ENCODE measurements at places on chromosomes 4 and X.

GRCh38 chr4:70511365-70511764 lies 7.0 kb upstream of the AMTN start:
- no peak for DNase-seq

DNA sequence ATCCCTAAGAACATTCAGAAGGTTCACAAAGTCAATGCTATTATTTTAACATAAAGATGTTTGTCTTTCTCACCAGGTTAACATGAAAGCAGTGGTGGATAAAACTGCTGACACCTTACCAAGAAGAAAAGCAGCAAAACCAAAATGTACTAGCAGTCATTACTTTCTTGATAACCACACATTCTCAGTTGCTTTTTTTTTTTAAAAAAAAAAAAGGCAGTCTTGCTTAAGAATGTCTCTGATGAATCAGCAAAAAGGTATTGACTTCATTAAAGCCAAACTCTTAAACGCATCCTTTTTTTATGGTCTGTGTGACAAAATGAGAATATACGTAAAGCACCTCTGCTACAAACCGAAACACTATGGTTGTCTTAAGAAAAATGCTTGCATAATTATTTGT lies 31.9 kb downstream of the CDKL2 start:
- DNase-seq: no peak

GRCh38 chr4:140095694-140096482 lies 58.1 kb downstream of the MAML3 start:
- DNase-seq: no peak

- DNase-seq: peak; percentile 9
These were observed 70.2 kb downstream of the CXXC4 start for GRCh38 chr4:104424475-104424941.

- no peak for DNase-seq
These were observed 179.5 kb downstream of the SMIM20 start for GRCh38 chr4:26093551-26093950.

- DNase-seq: peak; percentile 49
These were observed 9.3 kb downstream of the CETN2 start for GRCh38 chrX:152821145-152821765.

- no peak for DNase-seq
These were observed 226.1 kb downstream of the SPCS3 start for GRCh38 chr4:176545872-176546271.

DNA sequence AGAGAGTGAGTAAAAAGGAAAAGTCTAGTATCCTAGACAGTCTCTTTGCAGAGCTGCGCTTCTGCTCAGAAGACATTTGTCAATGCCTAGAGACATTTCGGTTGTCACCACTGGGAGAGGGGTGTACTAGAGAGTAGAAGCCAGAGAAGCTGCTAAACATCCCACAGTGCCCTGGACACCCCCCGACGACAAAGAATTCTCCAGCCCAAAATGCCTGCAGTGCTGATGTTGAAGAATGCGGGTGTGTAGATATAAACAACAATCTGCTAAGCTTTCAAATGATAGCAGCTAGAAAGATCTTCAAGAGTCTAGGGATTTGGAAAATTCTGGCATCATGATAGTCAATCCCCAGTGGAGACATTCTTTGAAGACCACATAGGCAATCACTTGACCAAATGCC lies 90.1 kb downstream of the PALLD start:
- DNase-seq: no peak

DNA sequence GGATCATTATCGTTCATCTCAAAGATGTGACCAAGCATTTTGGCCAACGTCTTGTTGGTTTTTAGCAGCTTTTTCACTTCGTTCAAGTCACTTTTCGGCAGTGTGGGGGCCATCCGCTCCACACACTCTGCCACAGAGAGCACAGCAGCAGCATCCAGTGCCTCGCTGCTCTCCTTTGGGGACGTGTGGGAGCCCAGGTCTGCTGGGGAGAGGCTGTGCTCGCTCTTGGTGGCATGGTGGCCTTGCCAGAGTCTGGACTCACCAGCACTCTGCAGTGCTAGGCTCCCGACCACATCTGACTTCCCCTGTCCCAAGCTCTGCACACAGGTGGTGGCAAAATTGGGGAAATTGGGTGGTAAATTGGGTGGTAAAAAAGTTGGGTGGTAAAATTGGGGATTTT lies 50.6 kb downstream of the GPR50 start:
- DNase-seq: no peak

DNA sequence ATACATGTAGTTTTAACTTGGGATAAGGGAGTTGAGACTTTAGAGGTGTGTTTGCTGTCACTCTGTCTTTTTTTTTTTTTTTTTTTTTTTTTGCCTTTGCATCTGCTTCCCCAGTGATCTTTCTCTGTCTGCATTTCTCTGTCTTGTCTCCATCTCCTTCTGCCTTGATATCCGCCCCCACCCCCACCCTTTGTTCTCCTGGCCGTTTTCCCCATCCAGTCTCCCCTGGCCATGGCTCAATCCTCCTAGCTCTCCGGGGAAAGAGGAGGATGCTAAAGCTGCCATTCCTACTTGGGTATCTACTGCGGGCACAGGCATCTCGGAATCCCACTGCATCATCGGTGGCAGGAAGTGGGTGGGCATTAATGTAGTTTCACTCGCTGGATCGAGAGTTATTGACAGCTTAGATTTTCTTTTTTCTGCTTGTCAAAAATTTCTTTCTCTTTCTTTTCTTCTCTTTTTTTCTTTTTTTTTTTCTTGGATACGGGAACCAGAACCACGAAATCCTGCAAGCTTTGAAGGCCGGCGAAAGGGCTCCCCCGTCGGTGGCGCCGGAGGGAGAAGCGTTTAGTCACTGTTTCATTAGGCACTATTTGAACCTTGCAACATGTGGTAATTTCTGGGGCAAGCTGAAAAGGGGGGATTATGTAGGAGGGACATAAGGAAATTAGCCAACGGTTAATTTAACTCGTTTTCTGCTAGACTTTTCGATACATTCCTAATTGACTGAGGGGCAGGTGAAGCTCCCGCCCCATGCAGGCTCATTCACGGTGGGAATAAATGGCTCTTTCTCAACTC lies 8.2 kb downstream of the GSX2 start:
- no peak for DNase-seq

GRCh38 chr4:82618103-82618720 lies 56.4 kb upstream of the TMEM150C start:
- no peak for DNase-seq

DNA sequence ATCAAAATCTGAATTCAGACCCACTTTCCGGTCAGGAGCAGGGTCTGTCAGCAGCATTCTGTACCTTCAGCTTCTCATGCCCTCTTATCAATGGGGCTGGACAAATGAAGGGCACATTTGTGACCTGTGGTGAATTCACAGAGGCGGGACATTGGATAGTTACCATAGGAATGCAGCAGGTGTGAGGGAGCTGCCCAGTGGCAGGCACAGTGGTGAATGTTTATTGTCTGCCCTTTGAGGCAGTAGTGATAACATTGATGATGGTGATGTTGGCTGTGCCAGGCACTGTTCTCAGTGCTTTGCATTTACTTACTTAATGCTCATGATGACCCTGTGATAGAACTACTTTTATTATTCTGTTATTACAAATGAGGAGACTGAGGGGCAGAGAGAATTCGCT lies 101.2 kb upstream of the KIT start:
- peak; percentile 40 for DNase-seq

DNA sequence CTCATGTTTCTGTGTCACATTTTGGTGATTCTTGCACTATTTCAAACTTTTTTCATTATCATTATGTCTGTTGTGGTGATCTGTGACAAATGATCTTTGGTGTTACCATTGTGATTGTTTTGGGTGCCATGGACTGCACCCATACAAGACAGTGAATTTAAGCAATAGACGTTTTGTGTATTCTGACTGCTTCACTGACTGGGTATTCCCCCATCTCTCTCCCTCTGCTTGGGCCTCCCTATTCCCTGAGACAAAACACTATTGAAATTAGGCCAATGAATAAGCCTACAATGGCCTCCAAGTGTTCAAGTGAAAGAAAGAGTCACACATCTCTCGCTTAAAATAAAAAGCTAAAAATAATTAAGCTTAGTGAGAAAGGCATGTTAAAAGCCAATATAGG lies 60.2 kb downstream of the BANK1 start:
- no peak for DNase-seq

DNA sequence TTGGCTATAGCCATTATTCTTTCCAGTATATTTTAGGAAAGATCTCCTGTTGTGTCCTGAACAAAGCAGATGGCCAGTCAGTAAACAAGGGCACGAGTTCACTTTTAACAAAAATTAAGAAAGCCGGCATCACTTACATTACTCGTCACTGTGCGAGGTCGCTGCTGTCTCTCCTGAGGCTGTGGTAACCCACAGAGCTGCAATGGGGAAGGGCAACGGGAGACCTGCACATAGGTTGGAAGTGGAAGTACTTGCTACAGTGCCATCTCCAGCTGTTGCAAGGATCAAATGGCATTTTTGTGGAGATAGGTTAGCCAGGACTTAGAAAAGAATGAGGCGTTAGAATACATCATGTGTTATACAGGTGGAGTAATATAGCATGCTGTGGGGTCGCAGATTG lies 132.2 kb downstream of the KLHL8 start:
- DNase-seq: no peak

DNA sequence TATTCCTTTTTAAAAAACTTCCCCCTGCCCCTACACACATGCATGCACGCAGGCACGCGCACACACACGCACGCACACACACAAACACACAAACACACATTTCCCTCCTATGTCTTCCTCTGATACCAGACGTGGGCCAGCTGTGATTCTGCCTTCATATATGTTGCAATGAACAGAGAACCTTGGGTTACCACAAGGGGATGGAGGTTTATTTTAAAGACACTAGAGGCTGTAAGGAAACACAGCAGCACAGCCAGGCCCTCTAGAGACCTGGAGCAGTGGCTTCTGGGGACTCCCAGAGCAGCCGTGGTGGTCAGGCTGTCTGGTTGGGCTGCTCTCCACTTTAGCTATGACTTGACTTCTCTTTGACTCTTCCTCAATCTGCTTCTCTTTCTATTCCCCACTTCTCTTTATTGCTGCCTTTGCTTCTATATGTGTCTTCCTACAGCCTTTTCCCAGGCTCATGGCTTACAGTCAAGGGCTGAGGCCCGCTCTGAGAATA lies 3.2 kb upstream of the TLR10 start:
- DNase-seq: no peak

- no peak for DNase-seq
These were observed 54.7 kb downstream of the ATXN3L start for GRCh38 chrX:13265111-13265510.

DNA sequence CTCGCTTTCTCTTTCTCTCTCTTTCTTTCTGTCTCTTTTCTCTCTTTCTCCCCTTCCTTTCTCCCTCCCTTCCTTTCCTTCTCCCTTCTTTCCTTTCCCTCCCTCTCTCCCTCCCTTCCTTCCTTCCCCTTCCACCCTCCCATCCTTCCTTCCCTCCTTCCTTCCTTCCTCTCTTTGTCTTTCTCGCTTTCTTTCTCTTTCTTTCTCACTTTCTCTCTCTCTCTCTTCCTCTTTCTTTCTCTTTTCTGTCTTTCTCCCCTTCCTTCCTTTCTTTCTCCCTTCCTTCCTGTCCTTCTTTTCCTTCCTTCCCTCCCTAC lies 2.1 kb upstream of the SORCS2 start:
- DNase-seq: no peak

All from NCI-H526 (cell line).